ENCODE measurements at places on chromosomes 4 and X. TPM values are rescaled to one million over a fixed set of nuclear protein-coding genes. Genes with fewer than 3 reads are reported as not detected.

DNA sequence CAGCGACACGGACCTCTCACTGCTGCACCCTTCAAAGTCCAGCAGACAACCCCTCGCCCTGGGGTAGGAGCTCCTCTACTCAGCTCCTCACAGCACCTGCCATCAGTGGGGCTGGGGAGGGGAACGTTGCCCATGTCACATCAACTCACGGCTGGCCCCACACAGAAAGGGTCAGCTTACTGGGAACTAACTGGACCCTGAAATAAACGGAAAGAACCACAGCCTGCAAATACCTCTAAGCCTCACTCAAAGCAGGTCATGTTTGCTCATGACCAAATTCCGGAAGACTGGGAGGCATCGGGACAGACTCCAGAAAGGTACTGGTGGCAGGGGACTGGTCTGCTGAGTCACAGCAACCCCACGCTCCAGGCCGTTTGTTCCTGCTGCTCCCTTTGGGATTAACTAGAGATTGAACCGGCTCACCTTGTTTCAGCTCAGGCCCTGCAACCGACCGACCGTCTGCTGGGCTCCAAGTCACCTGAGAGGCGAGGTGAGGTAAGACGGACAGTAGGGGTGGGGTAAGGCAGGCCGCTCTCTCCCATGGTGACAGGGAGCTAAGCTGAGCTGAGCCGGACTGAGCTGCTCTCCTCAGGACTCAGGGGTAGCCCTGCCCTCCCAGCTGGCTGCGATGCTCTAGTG, 5.6 kb downstream of the G6PD start:
- no peak for DNase-seq

- no peak for DNase-seq
Observed at GRCh38 chrX:82648062-82648461, 860.0 kb upstream of the POU3F4 start.

GRCh38 chr4:76704133-76704881, 193.6 kb downstream of the SOWAHB start:
- no peak for DNase-seq

The MTNR1A gene
- total RNA-seq = not detected

- no peak for DNase-seq
Observed at GRCh38 chr4:156971165-156971675, 379 bp downstream of the PDGFC start.

The GPRASP1 gene
- total RNA-seq = 8.2 TPM

The IL9R gene
- total RNA-seq = 0.11 TPM

The CSAG1 gene
- not detected for total RNA-seq

The SERTM2 gene
- total RNA-seq = 0.08 TPM

Data from cardiac septum (tissue), 1 donor.